ENCODE measurements at places on chromosomes 2 and 18.

DNA sequence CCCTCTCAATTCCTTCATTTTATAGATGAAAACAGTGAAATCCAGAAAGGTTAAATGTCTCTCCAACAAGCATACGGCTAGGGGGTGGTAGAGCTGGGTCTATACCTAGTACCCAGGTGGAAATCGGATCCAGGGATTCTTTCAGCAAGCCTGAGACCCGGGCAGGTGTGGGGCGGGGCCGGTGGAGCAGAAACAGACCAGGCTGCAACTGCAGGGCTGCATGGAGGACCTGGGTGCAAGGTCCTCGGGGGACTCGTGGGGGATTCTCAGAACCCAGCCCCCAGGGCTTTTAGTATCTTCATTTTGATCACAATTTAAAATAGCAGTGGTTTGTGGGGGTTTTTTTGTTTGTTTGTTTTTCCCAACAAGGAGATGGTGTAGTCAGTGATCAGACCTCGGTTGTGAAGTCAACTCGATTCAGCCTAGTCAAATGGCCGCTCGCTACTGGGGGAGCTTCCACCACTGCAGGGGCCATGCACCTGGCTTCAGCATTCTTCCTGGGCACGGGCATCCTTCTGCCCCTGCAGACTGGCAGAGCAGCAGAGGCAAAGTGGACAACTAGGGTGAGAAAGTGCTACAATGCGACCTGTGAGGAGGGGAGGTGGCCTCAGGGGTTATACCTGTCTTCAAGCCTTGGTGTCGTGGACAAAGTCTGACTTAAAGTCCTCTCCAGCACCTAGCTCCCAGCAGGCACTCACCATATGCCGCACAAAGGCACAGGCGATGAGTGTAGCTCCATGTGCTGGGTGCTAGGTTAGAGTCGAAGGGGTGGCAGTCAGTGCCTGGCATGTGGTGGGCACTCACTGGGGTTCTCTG lies 46.3 kb downstream of the GORASP2 start:
- H3K27me3 ChIP-seq, result no peaks in the 10 kb centered on the region
- no peak overlapping the region for H3K4me3 ChIP-seq
- no peaks in the 10 kb centered on the region for H3K36me3 ChIP-seq

GRCh38 chr18:48811401-48811800 lies 139.4 kb downstream of the SMAD7 start:
- peaks cover 10% of the 10 kb centered on the region for H3K4me1 ChIP-seq
- H3K27me3 ChIP-seq, result no peaks in the 10 kb centered on the region
- H3K4me3 ChIP-seq, result no peak overlapping the region
- no peak for DNase-seq
- peaks cover 4% of the 10 kb centered on the region for H3K36me3 ChIP-seq
- no peak overlapping the region for H3K27ac ChIP-seq

- peak; percentile 4 for DNase-seq
- no peaks in the 10 kb centered on the region for H3K36me3 ChIP-seq
- no peak overlapping the region for H3K4me3 ChIP-seq
- H3K27ac ChIP-seq, result no peak overlapping the region
These were observed 101.3 kb downstream of the OSBPL1A start for GRCh38 chr18:24296276-24296675.

DNA sequence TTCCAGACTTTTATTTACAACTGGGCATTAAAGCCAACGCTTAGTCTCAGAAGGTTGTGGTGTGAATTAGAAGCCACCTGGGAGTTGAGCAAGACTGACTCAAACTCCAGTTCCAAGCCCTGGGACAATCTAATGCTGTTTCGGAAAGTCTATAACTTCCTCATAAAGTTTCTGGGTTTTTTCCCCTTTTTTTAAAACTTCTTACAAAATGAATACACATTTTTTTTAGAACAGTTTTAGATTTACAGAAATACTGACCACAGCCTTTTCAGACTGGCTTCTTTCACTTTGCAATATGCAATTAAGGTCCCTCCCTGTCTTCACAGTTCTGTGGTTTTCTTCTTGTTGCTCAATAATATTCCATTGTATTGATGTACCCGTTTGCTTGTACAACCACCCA lies 115.9 kb upstream of the TWIST2 start:
- H3K36me3 ChIP-seq, result no peaks in the 10 kb centered on the region
- no peak for DNase-seq
- peaks cover 19% of the 10 kb centered on the region for H3K4me1 ChIP-seq
- H3K27me3 ChIP-seq, result no peaks in the 10 kb centered on the region

DNA sequence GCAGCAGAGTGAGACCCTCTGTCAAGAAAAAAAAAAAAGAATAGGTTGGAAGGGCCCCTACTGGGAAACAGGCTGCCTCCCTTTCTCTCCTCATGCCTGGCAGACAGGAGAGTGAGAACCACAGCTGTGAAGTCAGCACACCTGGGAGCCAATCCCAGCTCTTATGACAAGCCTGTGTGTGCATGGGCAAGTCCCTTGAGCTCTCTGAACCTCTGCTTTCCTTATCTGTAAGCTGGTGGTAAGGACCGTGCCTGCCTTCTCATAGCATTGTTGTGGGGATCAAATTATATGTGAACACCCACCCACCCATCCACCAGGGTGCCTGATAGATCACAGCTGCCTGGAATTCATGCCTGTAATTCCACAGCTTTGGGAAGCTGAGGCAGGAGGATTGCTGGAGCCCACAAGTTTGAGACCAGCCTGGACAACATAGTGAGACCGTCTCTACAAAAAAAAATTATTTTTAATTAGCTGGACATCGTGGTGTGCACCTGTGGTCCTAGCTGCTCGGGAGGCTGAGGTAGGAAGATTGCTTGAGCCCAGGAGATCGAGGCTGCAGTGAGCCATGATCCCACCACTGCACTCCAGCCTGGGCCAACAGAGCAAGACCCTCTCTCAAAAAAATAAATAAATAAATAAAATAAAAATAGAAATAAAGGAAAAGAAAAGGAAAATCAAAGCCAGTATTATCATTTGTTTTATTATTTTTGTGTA lies 66.9 kb upstream of the MCFD2 start:
- H3K4me1 ChIP-seq, result peaks cover 34% of the 10 kb centered on the region
- DNase-seq, result no peak
- no peak overlapping the region for H3K4me3 ChIP-seq
- peaks cover 38% of the 10 kb centered on the region for H3K36me3 ChIP-seq
- H3K27me3 ChIP-seq, result no peaks in the 10 kb centered on the region

- no peaks in the 10 kb centered on the region for H3K27me3 ChIP-seq
- H3K36me3 ChIP-seq, result no peaks in the 10 kb centered on the region
- peak; percentile 63 for DNase-seq
- no peak overlapping the region for H3K27ac ChIP-seq
- H3K4me1 ChIP-seq, result peaks cover 4% of the 10 kb centered on the region
These were observed 234.1 kb upstream of the ID2 start for GRCh38 chr2:8447610-8448221.

- H3K4me1 ChIP-seq, result no peaks in the 10 kb centered on the region
- peaks cover 3% of the 10 kb centered on the region for H3K27me3 ChIP-seq
- no peak overlapping the region for H3K27ac ChIP-seq
- no peak for DNase-seq
- no peaks in the 10 kb centered on the region for H3K36me3 ChIP-seq
These were observed 157.6 kb downstream of the LPIN1 start for GRCh38 chr2:11904029-11904428.

DNA sequence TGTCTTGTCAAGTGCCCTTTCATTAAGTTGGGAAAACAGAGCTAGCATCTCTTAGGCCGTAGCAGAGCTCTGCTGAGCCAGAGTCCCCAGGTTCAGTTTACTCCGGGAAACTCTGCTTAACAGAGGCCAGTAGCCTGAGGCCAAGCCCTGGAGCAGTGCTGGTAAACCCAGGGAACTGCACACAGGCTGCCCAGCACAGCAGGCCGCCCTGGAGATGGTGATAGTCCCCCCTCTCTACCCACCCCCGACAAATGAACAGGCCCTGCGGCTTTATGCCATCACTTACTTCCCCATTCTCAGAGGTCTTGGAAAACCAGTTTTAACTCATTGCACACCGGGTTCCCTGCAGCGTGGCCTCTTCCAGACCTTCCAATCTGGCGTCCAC lies 3.5 kb downstream of the CNNM4 start:
- no peak for DNase-seq
- H3K36me3 ChIP-seq, result no peaks in the 10 kb centered on the region
- no peak overlapping the region for H3K27ac ChIP-seq
- no peak overlapping the region for H3K4me3 ChIP-seq

- H3K27ac ChIP-seq, result no peak overlapping the region
- no peak overlapping the region for H3K4me3 ChIP-seq
These were observed 66.9 kb upstream of the ZNG1B start for GRCh38 chr2:113370478-113371091.

DNA sequence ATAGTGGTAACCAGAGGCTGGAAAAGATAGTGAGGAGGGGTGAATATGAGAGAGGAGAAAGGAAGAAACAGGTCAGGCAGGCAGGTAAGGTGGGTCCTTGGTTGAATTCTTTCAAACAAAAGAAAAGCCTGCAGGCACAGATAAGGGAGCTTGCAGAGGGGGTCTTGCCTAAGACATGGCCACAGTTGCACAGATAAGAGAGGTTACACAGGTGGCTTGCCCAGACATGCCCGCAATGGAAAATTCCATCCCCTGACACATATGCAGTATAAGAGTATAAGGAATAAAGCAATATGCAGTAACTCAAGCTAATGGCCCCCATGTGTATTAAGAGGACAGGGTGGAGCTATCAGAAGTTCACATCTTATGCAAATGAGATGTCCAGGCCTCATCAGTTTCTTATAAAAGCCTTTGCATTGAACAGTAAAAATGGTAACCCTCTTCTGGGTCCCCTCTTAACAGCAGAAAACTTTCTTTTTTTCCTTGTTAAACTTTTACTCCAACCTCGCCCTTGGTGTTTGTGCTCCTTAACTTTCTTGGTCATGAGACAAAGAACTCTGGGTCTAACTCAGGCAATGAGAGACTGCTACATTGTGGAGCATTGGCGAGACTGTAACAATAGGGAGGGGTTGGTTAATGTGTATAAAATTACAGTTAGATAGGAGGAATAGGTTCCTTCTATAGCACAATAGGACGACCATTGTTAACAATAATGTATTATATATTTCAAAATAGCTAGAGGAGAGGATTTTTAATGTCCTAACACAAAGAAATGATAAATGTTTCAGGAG lies 764.6 kb downstream of the TSN start:
- no peak for DNase-seq
- H3K27ac ChIP-seq, result no peak overlapping the region

GRCh38 chr2:11377928-11378545 lies 33.6 kb upstream of the ROCK2 start:
- peak; percentile 79 for DNase-seq
- H3K36me3 ChIP-seq, result no peaks in the 10 kb centered on the region

GRCh38 chr18:41466436-41467160 lies 488.4 kb upstream of the PIK3C3 start:
- H3K27ac ChIP-seq, result no peak overlapping the region
- H3K27me3 ChIP-seq, result no peaks in the 10 kb centered on the region
- H3K36me3 ChIP-seq, result no peaks in the 10 kb centered on the region

DNA sequence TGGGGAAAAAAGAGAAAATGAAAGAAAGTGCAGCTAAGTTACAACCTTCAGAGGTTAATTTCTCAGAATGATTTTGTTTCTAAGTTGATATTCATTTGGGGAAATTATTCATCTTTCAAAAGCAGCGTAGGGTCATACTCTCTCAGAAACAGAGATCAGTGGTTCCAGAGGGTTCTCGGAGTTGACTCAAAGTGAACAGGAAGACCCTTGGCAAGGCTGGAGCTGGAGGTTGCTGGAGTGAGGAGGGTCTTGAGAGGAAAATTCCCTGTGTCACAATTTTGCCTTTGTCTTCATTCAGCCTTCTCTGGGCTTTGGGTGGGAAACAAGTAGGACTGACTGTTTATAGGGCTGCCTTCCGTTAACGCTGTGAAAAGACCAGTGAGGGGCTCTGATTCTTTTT lies 168.2 kb downstream of the ICOS start:
- DNase-seq, result no peak
- H3K27me3 ChIP-seq, result peaks cover 4% of the 10 kb centered on the region
- H3K4me3 ChIP-seq, result no peak overlapping the region
- no peak overlapping the region for H3K27ac ChIP-seq
- no peaks in the 10 kb centered on the region for H3K4me1 ChIP-seq

DNA sequence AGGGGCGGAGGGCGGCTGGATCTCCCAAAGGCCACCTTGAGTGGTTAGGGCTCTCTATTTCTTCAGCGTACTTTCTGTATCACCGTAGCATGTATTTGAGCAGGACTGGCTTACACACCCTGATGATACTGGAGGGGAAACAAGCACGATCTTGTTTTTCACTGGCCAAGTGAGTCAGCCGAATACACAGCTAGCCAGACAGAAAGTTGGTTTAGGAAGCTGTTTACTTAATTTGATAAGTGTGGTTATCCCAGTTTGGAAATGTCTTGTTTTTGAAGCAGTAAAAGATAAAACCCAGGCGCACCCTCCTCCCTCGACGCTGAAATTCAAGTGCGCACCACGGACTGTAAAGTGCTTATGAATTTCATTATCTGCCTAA lies 582 bp downstream of the RIOK3 start:
- peak overlapping the region; percentile 97 for H3K27ac ChIP-seq
- H3K4me3 ChIP-seq, result peak overlapping the region; percentile 91
- DNase-seq, result peak; percentile 69

DNA sequence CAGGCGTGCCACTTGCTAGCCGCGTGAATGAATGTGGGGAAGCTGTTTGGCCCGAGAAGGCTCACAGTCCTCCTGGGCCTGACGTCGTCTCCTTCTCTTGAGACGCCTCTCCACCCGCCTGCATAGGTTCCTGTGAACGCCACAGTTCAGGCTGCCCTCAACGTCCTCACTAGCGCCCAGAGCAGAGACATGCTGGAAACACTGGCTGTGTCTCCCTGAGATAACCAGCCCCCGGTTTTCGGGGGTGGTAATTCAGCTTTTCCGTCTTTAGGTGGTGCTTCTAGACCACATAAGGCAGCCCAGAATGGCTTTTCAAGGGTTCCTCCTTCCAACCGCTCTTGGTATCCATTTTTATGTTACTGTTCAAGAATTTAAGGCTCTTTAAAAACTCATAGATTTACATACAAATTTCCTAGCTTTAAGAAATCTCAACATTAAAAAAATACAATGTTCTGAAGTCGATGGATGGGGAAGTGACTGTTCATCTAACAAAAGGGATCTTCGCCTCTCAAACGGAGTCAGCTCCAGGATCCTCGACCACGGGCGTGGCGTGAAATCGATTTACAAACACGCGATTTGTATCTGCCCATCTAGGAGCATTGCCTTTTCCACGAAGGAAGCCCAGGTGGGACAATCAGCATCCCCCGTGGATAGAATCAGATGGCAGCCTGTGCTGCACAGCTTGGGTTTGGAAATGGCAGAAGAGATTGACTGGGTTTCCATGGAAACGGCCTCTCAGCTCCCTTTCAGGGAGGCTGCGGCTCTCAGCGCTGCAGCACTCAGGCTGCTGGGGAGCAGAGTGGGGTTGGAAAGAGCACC lies 110.6 kb upstream of the PXDN start:
- H3K36me3 ChIP-seq, result no peaks in the 10 kb centered on the region
- no peak overlapping the region for H3K4me3 ChIP-seq
- no peaks in the 10 kb centered on the region for H3K4me1 ChIP-seq
- H3K27ac ChIP-seq, result no peak overlapping the region

DNA sequence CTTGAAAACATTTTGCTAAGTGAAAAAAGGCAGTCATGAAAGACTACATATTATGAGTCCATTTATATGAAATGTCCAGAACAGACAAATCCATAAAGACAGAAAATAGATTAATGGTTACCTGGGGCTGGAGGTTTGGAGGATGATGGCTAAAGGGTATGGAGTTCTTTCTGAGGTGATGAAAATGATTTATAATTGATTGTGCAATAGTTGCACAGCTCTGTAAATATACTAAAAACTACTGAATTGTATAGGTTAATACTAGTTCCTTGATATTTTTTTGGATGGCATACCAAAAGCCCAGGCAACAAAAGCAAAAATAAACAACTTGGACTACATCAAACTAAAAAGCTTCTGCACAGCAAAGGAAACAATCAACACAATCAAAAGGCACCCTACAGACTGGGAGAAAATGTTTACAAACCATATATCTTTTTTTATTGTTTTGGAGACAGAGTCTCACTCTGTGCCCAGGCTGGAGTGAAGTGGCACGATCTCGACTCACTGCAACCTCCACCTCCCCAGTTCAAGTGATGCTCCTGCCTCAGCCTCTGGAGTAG lies 21.5 kb downstream of the SOS1 start:
- H3K36me3 ChIP-seq, result no peaks in the 10 kb centered on the region
- no peak overlapping the region for H3K4me3 ChIP-seq
- no peak overlapping the region for H3K27ac ChIP-seq
- H3K27me3 ChIP-seq, result no peaks in the 10 kb centered on the region
